Activated naive CD8-positive, alpha-beta T cell treated with anti-CD3 and anti-CD28 coated beads, Interleukin-2, amount 50 U/mL, for 24 hours (primary cell): ENCODE measurements at places on chromosomes 7 and 10.

- DNase-seq, result no peak
Measured at GRCh38 chr10:6598679-6599078, 18.6 kb upstream of the PRKCQ start.

DNA sequence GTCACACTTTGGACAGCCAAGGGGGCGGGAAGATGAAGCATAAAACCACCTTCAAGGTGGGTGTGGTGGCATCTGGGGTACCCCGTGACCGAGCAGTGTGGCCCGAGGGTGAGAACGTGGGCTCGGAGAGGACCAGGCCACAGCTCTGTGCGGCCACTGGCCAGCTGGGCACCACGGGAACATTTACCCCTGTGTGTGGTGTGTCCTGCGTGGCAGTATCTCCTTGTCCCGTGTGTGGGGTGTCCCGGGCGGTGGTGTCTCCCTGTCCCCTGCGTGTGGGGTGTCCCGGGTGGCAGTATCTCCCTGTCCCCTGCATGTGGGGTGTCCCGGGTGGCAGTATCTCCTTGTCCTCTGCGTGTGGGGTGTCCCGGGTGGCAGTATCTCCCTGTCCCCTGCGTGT lies 570.3 kb downstream of the DNAJB6 start:
- no peak for DNase-seq

- DNase-seq, result no peak
Measured at GRCh38 chr7:149882248-149883047, 8.7 kb downstream of the ATP6V0E2 start.

DNA sequence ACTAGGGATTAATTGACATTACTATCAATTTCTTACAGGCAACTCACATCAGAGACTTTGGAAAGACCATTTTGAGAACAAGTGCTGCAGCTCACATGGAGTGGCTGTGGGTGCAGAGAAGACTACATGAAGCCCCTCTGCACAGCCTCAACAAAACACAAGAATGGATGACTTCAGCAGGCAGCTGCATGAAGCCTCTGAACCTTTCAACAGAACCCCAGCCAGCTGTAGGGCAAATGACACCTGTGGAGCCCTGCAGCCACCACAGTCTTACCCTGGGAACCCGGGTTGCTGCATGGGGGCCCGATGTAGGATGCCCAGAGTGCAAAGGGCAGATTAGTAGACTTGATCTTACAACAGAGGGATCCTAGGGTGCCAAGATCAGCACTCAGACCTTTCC lies 62.0 kb upstream of the CAMK2B start:
- DNase-seq, result no peak

DNA sequence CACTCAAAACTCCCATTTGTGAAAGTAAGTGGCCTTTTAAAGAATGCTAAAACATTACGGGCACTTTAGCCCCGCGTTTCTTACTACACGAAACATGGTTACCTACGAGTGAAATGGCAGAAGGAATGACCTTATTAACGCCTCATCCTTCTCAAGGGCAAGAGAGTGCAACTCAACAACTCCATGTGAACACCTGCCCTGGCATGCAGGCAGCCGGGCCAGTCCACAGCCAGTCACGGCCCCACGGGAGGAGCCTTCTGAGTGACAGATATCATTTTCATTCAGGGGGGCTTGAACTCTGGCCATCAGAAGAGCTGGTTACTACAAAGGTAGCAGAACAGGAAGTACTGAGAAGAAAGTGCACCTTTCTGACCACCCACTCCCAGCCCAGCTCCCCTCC lies 236.1 kb downstream of the PTPRN2 start:
- DNase-seq, result no peak

- no peak for DNase-seq
Measured at GRCh38 chr10:117860823-117861222, 185.9 kb downstream of the RAB11FIP2 start.

DNA sequence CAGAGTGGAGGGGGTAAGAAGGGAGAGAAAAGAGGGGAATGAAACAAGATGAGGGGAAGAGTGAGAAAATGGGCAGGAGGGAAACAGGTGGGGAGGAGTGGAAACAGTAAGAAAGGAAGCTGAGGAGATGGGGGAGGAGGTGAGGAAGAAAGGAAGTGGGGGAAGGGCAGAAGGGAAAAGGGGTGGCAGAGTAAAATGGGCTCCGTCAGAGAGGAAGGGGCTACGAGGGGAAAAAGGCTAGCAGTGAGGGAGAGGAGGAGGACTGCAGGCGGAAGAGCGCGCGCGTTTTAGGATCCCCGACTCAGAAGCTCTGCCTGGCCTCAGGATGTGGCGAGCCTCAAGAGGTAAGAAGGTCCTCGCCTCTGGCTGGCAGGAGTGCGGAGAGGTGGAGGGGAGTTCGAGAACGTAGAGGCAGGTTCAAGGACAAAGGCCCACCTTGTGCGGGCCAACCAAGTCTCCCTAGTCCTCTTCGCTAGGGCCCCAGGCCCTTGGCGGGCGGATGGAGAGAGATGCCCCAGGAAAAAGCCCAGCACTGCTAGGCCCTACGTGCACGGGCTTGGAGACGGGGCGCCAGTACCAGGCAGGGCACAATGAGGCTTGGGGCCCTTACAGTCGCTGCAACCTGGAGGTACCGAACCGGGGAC lies 5.8 kb upstream of the NKX2-3 start:
- no peak for DNase-seq
